ENCODE measurements at places on chromosomes 5 and 9.

GRCh38 chr9:112110777-112111113 lies 64.4 kb downstream of the SUSD1 start:
- no peak for DNase-seq

GRCh38 chr5:80584770-80585169 lies 14.7 kb upstream of the ANKRD34B start:
- no peak for DNase-seq

GRCh38 chr5:136133922-136134379 lies 1.3 kb downstream of the SMAD5 start:
- no peak for DNase-seq

GRCh38 chr9:107285286-107285685 lies 2.2 kb downstream of the RAD23B start:
- no peak for DNase-seq

DNA sequence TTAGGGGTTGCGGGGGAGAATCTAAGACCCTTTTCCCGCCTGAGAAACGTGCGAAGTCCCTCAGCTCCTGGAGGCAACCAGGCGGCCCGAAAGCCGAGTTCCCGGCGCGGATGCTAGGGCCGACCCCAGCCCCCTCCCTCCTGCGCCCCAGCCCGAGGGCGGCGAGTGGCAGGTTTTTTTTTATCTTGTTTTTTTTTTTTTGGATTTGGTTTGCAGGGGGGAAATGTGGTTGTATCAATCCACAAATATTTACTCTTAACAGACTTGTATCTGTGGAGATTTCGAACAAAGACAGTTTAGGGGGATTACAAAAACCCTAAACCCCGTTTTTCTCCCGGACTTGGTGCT lies 10.7 kb downstream of the LMX1B start:
- DNase-seq = no peak

DNA sequence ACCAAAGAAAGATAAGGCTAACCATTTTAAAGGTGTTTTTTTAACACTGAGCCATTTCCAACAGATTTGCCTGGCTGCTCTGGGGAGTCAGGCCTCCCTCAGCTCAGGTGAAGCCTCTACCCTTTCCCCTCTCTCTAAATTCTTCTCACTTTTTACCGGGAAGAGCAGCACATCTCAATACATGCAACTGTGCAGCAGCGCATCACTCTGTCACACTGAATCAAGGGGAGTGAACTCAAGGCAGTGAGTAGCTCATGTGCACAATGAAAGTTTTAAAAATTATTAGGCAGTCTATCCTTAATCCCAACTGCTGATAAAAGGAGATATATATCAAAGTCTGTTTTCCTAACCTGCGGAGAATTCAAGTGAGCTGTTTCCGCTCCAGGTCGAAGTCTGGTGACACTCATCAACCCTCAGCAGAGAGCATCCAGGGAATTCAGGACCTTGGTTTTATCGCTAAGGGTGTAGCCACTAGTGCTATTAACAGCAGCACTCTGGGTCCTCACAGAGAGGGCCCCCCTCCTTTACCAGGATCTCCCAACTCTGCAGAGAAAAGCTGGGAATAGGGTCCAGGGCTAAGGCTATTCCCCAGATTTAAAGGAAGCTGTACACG lies 1.0 kb downstream of the CEMIP2 start:
- no peak for DNase-seq

- no peak for DNase-seq
Observed at GRCh38 chr9:130003943-130004552, 38.9 kb downstream of the FNBP1 start.

- no peak for DNase-seq
Observed at GRCh38 chr9:136249877-136250559, 4.4 kb upstream of the QSOX2 start.

DNA sequence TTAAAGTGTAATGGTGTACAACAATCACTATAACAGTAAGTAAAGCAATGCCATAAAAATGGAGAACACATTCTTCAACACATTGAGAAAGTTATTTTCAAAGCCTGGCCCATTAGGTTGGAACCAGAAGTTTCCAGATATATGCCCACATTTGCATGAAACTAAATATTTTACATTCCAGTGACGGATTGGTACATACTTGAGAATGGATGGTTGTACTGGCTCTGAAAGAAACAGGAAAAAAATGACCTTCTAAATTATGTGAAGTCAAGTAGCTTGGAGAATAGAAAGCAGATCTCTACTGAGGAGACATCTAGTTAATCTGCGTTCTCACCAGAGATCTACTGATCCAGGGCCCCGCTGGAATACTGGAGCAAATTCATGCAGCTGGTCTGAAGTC lies 1037.0 kb downstream of the NR2F1-AS1 start:
- no peak for DNase-seq

GRCh38 chr9:129343424-129344375 lies 165.6 kb upstream of the IER5L start:
- no peak for DNase-seq

DNA sequence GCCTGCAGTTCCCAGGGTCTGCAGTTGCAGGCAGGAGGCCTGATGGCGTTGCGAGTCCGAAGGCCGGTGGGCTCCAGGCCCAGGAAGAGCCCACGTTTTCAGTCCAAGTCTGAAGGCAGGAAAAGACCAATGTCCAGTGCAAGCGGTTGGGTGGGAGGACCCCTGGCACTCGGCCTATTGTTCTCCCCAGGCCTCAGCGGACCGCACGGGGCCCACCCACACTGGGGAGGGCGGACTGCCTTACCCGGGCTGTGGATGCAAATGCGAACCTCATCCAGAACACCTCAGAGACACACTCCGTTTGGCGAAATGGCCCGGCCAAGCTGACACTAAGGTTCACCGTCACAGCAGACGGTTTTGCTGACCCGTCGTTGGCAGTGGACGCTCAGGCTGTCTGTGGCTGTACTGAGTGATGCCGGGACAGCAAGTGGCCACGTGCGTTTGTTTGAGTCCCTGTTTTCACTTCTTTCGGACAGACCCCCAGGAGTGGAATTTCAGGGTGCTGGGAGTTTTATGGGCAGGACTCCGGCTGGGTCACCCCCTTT lies 10.2 kb upstream of the SEC16A start:
- DNase-seq = no peak

DNA sequence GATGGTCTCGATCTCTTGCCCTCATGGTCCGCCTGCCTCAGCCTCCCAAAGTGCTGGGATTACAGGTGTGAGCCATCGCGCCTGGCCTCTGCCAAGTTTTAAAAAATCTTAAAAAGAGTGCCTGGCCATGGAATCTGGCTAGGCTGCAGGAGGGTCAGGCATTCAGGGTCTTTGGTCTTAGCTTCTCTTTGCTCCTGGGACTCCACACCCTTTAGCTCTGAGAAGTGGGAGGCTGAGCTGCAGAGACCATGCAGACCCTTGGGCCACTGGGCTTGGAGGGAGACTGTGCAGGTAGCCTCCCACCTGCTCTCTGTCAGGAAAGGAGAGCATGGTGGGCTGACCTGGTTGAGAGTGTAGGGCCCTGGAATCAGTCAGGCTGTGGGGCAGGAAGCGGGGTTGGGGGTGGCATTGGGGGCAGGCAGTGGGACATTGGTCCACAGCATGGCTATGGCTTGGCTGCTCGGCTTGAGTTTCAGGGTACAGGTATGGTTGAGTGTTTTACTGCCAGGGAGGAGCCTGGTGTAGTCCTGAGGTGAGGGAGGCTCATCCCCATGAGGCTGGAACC lies 20.8 kb downstream of the PHF2 start:
- DNase-seq = no peak

DNA sequence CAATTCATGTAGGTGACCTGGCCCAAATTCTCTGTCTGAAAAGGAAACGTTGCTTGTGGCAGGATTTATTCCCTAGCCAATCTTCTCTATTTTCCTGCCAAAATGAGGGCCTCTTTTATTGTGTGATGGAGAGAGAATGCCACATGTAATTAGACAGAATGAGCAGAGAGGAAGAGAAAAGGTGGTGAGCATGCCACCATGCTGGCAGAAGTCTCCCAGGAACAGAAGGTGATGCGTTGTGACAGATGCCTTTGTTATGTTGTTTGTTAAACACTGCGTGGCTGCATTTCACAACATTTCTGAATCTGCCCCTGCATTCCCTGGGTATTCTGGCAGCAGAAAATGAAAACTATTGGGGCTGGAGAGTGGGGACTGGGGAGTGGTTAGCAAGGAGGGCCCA lies 577.6 kb downstream of the TLR4 start:
- DNase-seq = no peak

DNA sequence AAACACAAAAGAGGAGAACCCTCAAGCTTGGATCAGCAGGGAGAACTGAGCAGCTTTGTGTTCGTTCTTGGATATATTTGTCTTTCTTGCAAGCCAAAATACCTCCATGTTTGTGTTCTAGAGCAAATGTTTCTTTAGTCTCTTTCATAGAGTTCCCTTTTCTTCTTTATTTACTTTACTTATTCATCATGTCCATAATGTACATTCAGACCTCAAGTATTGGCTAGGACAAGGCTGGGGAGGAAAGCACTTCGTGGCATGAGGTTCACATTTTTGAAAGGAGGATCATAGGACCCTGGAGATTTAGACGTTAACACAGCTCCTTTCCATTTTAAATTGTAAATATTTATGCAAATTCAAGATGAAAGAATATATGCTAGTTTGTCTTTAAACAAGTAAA lies 590.2 kb upstream of the MEF2C start:
- DNase-seq = no peak

GRCh38 chr5:5667136-5667554 lies 244.7 kb downstream of the ICE1 start:
- no peak for DNase-seq

- DNase-seq = no peak
Observed at GRCh38 chr9:8558176-8558575, 758.6 kb upstream of the DMAC1 start.

DNA sequence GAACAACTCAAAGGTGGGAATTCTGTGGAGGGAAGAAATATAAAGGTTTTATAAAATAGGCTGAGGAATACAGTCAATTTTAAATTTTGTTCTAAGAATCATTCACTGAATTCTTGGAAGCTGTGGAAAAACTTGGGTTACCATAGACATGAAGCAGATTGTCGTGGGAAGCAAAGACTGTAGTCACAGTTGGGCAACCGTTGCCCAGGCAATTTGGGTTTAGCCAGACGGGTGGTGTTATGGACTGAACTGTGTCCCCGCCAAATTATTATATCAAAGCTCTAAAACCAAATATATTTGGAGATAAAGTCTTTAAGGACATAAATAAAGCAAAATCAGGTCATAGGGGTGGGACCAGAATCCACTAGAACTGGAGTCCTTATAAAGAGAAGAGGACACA lies 463.7 kb upstream of the CTNND2 start:
- no peak for DNase-seq

DNA sequence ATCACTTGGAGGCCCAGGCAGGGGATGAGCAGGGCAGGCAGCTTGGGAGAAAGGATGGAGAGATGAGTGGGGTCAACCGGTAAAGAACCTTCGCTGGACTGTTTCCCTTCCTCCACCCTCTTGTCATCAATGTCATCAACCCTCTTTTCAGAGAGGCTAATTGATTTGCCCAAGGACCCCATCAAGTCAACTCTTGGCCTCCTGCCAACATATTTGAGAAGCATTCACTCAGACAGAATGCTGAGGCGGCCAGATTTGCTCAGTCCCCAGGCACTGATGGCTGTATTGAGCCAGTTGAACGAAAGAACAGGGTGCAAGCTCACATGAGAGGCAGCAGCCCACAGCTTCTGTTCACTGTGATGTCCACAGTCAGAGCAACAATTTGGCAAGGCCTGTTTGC lies 193.5 kb downstream of the RFK start:
- no peak for DNase-seq

- no peak for DNase-seq
Observed at GRCh38 chr5:28743025-28743715, 1704.8 kb upstream of the CDH9 start.

GRCh38 chr9:132857031-132857430 lies 21.1 kb downstream of the AK8 start:
- DNase-seq = no peak

DNA sequence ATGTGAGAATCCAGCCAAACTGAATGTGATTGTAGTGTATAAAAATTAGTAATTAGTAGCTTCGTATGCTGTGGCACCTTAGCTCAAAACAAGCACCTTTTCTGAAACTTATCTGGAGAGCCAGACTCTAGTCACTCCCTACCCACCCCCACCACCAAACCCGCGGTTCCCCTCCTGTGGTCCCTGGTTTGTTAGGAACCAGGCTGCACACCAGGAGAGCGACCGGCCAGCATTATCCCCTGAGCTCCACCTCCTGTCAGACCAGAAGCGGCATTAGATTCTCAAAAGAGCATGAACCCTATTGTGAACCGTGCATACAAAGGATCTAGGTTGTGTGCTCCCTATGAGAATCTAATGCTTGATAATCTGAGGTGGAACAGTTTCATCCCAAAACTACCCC lies 498.6 kb downstream of the CHSY3 start:
- no peak for DNase-seq

DNA sequence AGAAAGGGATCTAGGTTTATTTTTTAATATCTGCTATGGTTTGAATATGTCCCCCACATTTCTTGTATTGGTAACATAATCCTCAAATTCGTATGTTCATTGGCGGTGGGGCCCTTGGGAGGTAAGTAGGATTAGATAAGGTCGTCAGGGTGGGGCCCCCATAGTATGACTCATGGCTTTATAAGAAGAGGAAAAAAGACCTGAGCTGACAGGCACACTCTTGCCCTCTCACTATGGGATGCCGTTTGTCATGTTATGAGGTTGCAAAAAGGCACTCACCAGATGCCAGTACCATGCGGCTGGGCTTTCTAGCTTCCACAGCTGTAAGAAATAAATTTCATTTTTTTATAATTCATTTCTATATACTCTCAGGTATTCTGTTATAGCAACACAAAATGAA lies 67.3 kb upstream of the SGCD start:
- DNase-seq = no peak

DNA sequence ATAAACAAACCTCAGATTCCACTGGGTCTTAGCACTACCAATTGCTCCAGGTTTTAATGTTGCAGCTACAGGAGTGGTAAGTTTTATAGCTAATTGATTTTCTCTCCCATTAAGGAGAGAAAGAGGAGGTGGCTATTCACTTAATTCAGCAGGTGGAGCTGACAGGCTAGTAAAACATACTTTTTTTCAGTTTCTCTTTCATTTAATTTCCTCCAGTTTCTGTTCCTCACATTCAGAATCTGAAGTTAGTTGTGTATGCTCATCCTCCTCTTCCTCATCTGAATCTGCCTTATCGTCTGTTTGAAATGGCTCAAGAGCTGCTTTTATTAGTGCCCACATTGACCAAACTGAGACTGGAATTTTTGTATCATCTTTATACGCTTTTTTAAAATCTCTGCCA lies 98.0 kb downstream of the PLPPR1 start:
- no peak for DNase-seq

GRCh38 chr5:139974661-139975060 lies 68.4 kb downstream of the NRG2 start:
- DNase-seq = no peak

- no peak for DNase-seq
Observed at GRCh38 chr9:107361816-107362215, 78.7 kb downstream of the RAD23B start.

DNA sequence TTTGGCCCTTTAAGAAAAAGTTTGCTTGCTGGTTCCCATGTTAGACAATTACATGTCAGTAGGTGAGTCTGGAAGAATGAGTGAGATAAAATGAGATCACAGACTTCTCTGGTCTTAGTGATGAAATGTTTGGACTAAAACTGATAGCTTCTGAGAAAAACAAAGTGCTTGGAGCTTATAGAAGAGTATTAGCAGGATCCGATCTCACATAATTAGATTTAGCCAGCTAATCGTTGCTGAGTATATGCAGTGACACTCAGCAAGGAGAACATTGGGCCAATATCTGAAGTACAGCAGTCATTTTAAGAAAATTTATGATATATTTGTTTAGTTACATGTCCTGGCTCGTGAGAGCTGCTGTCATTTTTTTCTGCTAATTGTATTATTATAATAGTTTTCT lies 135.8 kb downstream of the SNCAIP start:
- no peak for DNase-seq

GRCh38 chr5:167447466-167448375 lies 843.7 kb upstream of the WWC1 start:
- no peak for DNase-seq

All from activated CD8-positive, alpha-beta memory T cell treated with anti-CD3 and anti-CD28 coated beads for 48 hours (primary cell).